ENCODE measurements at places on chromosomes 13 and 19.

DNA sequence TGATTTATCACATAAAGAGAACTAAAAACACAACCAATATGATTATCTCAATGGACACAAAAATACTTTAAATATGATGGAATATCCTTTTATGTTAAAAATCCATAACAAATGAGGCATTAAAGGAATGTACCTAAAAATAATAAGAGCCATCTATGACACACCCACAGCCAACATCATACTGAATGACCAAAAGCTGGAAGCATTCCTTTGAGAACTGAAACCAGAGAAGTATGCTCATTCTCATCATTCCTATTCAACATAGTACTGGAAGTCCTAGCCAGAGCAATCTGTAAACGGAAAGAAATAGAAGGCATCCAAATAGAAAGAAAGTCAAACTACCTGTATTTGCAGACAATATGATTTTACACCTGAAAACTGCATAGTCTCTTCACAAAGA lies 671.0 kb downstream of the SLITRK1 start:
- no peak for DNase-seq

GRCh38 chr13:113425941-113426590 lies 27.2 kb downstream of the ADPRHL1 start:
- DNase-seq = no peak

GRCh38 chr19:8304841-8305621 lies 3.1 kb downstream of the CD320 start:
- DNase-seq = peak; percentile 7

DNA sequence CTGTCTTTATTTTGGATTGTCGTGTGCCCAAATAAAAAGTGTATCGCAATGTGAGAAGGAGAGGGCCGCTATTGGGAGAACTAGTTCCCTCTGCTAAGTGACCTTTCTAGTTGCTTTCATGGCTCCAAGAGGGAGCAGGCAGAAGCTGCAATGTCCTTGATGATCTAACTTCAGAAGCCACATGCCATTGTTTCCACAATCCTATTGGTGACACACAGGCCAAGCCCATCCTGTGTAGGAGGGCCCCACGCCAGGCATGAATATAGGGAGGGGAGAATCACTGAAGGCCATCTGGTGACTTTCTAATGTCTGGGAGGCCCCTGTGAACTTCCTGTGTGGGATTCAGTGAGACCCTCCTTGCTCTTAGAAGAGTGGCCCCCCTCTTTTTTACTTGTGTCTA lies 47.8 kb upstream of the KPNA3 start:
- no peak for DNase-seq

DNA sequence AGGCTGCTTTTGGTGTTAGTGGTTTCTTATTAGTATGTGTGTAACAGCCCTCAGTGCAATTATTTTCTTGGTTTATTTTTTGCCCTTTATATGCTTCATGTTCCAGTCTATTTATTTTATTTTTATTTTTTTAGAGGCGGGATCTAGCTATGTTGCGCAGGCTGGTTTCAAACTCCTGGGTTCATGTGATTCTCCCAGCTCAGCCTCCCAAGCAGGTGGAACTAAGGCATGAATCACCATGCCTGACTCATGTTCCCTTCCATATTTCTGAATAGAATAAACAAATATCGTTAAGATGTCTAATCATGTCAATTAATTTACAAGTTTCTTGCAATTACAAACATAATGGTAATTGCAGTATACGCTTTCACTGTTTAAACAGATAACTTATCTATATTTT lies 11.7 kb downstream of the SKA3 start:
- no peak for DNase-seq

GRCh38 chr19:35142606-35143230 lies 337 bp upstream of the FXYD7 start:
- peak; percentile 66 for DNase-seq

DNA sequence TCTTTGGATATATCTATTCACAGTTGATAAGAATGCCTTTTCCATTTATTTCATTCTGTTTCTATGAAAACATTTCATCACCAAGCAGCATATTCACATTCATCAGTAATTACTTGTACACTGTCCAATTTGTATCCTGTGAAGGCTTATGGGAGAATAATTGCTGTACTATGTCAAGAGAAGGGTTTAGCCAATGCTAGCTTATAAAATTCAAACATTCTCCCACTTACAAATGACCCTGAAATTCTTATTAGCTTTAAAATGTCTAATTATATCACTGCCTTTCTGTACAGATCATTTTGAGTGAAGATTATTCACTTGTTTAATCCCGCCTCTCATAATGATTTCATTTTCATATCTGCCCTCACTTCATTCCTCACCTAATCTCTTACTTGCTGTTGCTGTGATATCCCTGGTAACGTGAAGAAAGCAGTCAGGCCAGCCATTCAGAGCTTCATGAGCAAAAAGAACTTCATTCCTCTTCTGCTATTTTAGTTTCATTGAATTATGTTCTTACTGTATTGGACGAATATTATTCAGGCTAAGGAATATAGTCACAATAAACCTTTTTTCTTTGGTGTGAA lies 778.7 kb downstream of the OLFM4 start:
- no peak for DNase-seq

DNA sequence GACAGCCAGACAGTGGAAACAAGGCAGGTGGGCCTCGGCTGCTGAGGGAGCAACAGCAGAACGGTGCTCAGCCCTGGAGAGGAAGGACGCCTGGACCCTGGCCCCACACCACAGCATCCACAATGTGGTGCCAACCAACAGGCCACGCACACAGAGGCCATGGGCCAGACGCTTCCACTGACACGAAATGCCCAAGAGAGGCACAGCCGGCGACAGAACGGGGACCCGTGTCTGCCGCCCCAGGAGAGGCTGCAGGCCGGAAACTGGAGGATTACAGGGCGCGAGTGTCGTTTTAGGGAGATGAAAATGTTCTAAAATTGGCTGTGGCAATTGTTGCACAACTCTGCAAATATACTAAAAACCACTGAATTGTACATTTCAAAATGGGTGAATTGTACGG lies 69.7 kb downstream of the RASA3 start:
- DNase-seq = no peak

DNA sequence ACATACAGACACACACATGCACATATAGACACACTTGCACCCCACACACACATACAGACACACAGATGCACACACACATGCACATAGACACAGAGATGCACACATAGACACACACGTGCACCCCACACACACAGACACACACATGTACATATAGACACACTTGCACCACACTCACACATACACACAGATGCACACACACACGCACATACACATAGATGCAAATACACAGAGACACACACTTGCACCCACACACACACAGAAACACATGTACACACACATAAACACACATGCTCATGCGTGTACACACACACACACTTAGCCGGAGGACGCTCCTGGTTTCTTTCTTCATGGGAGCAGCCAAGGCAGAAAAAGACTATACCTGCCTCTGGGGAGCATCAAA lies 10.0 kb downstream of the COL4A2 start:
- DNase-seq = no peak

GRCh38 chr13:80469853-80470381 lies 129.0 kb upstream of the SPRY2 start:
- no peak for DNase-seq

DNA sequence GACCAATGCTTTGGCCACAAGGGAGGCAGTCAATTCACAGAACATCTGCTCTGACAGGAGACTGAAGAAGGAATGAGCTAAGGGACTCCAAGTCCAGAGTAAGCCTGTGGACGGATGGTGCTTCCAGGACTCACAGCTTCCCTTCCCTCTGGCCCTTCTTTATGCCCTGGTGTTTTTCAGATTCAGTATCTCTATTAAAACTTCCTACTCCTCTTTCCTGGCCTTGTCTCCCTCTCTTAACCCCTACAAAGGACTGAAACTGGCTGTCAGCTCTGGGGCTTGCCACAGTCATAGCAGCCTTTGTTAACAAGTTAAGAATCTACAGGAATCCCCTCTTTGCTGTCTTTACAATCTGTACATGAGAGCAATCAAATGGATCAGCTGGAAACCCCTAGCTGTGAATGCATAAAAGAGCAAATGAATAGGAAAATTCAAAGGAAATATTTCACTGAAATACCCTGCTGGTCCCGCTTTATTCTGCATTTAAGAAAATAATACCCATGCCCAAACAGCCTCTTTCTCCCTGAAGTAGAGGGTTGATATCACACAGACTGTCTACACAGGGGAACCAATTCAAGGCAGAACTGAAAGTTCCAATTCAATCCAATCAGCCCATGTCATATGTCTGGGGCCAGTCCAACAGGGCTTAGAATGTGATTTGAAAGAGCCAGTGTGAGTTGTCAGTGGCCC lies 192.3 kb downstream of the MZT1 start:
- DNase-seq = no peak

- no peak for DNase-seq
These were observed 17.7 kb downstream of the RFX2 start for GRCh38 chr19:6092329-6093286.

GRCh38 chr19:18503337-18503970 lies 18.4 kb downstream of the ELL start:
- no peak for DNase-seq

DNA sequence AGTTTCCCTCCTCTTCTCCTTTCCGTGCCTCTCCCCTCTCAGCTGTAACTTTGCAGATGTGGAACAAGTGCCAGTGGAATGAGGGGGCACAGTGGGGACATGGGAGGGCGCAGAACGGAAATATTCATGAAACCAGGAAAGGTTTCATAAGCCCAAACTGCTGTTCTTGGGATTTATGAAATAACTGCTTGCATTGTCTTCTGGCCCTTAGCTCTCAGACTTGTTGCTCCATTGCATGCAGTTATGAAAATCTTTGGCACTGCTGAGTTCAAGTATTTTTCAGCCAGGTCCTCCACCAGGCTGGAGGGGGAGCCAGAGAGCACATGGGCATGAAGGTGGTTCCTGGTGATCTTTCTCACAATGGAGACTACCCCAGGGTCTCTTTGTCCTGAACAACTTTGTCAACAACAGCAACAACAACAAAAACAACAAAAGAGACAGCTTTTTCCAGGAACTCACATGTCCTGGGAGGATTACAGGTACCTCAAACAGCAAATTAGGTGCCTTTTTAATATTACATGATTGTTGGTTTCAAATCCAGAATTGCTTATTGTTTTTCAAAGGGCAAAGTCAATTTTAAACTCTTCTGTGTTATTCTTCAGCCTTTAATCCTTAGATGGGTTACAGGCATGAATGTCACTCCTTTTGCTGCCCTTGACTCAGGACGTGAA lies 1.5 kb downstream of the RGCC start:
- peak; percentile 49 for DNase-seq

GRCh38 chr13:73828811-73829210 lies 305.4 kb downstream of the KLF12 start:
- no peak for DNase-seq

- DNase-seq = no peak
These were observed 8.6 kb downstream of the CYTH2 start for GRCh38 chr19:48477698-48478338.

DNA sequence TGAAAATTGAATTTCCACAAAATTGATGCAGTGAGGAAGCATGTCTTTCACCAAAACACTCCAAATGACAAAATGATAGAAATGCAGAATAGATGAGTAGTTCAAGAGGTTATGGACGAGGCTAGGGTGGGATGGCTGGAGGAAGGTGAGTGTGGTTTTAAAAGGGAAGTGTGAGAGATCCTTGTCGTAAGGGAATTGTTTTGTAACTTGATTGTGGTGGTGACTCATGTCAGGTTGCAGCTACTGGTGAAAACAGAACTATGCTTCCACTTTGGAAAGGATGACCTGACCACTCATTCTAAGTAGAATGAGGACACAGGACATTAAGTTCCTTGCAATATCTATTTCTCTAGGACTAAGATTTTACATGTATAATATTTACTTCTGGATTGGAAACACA lies 345.7 kb downstream of the MTUS2 start:
- DNase-seq = no peak

- DNase-seq = no peak
These were observed 148.4 kb downstream of the AKAP11 start for GRCh38 chr13:42420304-42420703.

GRCh38 chr13:91400063-91400399 lies 1.6 kb downstream of the GPC5 start:
- DNase-seq = no peak

GRCh38 chr13:32314271-32315237 lies 609 bp downstream of the ZAR1L start:
- DNase-seq = peak; percentile 26

GRCh38 chr19:34274827-34275625 lies 20.7 kb downstream of the GARRE1 start:
- no peak for DNase-seq

DNA sequence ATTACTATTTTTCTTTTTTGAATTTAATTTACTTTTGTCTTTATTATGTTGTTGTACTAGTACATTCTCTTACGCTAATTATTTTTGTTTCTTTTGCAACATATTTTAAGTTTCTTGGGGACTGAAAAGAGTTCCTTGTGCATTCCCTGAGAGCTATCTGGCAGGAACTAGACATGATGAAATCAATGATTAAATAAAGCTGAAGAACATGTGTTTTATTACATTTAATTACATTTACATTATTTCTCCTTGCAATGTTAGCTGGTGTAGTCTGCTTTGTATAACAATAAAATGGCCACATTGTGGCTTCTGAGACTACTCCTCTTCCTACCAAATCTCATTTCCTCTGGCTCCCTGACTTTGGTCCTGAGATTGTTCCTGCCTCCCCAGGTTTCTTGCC lies 244.9 kb downstream of the NDFIP2 start:
- no peak for DNase-seq

DNA sequence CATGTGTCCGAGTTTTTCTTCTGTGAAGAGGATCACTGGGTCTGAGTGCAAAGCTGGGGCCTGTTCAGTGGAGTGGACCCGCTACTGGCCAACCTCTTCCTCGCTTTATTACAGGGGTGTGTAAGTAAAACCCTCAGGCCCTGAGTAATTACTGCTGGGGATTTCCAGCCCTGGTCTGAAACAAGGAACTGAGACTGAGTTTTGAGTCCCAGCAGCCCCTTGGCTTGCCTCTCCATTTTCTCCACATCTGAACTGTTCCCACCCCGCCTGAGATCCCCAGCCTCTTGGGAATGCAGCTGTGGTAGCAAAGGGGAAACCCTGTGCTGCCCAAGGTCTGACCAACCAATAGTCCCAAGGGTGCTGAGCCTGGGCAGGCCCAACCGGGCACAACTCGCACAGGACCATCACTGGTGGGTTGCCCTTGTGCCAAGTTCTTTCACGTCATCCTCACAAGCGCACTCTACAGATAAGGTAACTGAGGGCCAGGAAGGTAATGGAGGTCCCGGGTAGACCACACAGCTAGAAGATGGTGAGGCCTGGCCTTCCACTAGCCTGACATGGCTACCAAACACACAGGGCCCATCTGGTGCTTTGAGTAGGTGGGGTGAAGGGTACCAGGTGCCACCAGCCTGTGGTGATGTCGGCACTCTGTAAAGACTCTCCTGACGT lies 13.7 kb upstream of the SLC35E1 start:
- no peak for DNase-seq

DNA sequence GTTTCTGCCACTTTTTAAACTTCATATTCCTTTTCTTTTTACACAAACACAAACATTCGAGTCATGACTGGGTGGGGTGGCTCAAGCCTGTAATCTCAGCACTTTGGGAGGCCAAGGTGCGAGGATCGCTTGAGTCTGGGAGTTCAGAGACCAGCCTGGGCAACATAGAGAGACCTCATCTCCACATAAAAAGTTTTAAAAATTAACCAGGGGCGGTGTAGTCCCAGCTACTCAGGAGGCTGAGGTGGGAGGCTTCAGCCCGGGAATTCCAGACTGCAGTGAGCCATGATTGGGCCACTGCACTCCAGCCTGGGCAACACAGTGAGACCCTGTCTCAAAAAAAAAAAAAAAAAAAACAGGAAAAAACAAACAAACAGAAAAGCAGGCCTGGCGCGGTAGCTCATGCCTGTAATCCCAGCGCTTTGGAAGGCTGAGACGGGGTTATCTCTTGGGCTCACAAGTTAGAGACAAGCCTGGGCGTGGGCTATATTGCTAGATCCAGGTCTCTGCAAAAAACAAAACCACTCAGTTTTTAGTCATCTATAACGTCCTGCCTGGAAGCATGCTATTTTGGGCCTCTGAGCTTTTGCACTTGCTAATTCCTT lies 583 bp upstream of the BAX start:
- DNase-seq = no peak
